ENCODE measurements at places on chromosomes 4 and X.

- DNase-seq, result no peak
Measured at GRCh38 chrX:48532161-48532560, 7.4 kb upstream of the TBC1D25 start.

DNA sequence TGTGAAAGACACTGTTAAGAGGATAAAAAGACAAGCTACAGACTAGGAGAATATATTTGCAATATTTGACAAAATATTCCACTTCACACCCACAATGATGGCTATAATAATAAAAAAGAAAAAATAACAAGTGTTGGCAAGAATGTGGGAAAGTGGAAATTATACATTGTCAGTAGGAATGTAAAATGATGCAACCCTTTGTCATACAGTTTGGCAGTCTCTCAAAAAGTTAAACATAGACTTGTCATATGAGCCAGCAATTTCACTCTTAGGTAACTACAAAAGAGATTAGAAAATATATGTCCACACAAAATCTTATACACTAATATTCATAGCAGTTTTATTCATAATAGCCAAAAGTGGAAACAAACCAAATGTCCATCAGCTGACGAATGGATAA lies 5.2 kb upstream of the RADX start:
- no peak for DNase-seq

DNA sequence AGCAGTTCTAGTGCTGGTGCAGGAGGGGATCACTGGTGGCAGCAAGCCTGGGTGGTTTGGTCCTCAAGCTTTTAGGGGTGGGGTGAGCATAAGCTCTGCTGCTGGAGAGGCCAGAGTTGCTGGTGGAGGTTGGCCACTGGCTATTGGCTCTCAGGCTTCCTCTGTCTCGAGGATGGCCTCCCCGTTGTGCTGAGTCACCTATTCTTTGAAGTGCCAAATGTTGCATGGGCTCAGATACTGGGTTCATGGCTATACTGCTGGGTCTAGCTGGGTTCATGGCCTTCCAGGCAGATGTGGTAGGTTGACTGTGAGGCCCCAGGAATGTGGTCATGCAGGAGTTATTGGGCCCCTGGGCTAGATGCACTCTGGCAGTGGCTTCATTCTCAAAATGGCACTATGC lies 466.3 kb downstream of the NAF1 start:
- no peak for DNase-seq

DNA sequence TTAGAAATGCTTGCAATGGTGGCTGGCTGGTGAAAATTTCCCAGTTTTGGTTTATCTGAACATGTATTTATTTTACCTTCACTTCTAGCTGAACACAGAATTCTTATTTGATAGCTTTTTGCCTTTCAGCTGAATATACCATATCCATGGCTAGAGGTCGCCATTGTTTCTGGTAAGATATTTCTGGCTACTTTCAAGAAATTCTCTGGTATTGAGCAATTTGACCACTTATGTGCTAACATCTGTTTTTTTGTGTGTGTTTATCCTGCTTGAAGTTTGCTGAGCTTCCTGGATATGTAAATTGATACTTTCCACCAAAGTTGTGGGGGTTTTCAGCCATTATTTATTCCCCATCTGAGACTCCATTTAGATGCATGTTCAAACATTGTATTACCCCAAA lies 75.4 kb downstream of the FBXW7 start:
- no peak for DNase-seq

GRCh38 chrX:123626962-123627361 lies 105.9 kb downstream of the THOC2 start:
- no peak for DNase-seq

DNA sequence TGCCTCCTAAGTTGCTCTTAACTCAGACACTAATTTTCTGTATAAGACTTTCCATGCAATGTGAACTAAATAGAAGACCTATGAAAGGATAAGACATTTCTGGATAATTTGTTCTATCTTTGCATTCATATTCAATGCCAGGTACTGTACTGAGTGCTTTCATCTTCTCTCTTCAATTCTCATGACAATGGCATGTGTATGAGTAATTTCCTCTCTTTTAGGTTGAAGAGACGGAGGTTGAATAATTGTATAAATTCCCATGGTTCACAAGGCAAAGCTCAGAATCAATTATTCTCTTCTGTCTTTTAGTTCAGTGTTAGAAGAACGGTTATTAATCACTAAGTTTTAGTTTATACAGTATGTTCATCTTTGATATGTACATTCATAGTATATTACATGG lies 29.3 kb upstream of the CFAP299 start:
- DNase-seq, result no peak

DNA sequence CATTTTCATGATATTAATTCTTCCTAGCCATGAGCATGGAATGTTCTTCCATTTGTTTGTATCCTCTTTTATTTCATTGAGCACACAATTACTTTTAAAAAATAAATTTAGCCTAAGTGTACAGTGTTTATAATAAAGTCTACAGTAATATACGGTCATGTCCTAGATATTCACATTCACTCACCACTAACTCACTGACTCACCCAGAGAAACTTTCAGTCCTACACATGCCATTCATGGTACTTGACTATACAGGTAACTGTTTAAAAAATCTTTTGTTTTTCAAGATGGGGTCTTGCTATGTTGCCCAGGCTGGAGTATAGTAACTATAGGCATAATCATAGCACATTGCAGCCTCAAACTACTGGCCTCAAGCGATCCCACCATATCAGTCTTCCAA lies 348.1 kb downstream of the RAPGEF2 start:
- DNase-seq, result no peak

DNA sequence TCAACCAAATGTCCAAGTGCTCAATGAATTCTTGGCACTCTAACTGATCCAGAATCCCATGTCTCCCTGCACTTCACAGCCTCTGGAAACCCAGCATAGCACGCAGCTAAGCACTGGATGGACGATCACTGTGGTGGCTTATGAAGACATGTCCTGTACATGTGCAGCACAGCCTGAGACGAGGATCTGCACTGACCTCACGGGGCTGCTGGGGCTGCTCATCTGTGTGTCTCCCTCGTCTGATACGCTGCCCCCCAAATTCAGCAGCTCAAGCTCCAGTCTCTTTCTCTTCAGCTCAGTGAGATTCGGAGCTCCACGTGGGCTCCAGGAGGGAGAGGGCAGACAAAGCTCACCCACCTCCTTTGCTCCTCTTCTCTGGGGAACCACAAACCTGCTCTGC lies 126.9 kb downstream of the CPZ start:
- no peak for DNase-seq

GRCh38 chr4:117783716-117784115 lies 250.6 kb upstream of the NDST3 start:
- DNase-seq, result no peak

DNA sequence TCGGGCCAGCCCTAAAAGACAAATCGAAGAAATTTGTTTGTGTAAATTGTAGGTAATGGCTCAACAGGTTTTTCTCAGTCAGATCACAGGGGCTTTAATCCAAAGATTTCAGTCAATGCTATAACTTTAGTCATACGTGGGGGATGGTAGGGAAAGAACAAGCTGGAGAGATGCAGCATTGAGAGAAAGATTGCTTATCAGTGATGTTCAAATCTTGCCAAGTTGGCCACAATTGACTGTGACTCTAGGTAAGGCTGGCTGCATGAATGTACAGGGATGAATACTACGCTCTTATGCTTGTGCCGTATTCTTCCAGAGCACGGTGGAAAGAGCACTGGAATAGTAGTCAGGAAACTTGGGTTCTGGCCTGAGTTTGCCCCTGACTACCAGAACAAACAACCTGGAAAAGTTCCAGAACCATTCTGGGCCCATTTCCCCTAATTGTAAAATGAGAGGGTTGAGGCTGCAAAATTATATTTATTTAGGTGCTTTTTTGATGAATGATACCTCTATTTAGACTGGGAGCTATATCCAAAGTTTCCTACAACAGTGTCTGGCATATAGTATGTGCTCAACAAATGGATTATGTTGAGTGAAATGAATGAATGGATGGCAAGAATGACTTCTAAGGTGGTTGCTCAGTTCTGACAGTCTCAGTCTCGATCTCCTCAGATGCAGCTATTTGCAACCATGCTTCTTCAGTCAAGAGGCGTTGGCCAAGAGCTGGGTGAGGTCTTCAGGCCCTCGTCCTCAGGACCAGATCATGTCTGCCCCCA lies 44.4 kb downstream of the TSC22D3 start:
- DNase-seq, result no peak

DNA sequence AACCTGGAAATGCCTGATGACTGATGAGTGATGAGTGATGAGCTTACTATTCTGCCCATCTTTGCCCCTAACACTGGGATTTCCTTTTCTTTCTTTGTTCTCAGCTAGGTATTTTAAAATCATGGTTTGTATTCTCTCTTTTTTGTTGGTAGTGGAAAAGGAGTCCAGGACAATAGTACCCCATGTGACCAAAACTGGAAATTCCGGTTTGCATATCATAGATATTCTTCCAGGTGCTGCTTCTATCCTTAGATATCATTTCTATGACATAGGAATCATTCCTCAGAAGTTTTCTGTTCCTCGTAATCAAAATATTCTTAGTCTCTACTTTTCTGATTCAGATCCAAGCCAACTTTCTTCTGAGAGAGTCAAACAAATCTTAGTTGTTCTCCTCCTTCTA lies 320.5 kb upstream of the TET2 start:
- no peak for DNase-seq

DNA sequence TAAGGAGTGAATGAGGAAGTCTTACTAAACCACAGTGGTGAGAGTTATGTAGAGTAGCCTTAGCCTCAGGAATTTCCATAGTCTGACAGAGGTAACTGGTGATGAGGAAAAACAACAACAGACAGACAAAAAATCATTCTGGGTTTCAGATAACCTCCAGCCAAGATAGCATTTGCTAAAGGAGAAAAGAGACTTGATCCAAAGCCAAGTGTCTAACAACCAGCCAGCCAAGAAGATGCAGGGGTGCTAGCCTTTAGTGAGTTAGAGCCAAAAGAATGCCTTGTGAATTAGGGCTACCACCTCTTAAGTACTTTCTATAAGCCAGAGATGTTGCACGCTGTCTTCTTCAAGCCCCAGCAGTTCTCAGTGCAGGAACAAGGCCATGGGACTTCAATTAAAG lies 478.0 kb upstream of the CPEB2 start:
- DNase-seq, result no peak

- DNase-seq, result no peak
Measured at GRCh38 chr4:138707746-138708677, 307.6 kb upstream of the NOCT start.

GRCh38 chr4:177519481-177520260 lies 77.4 kb upstream of the AGA start:
- no peak for DNase-seq

DNA sequence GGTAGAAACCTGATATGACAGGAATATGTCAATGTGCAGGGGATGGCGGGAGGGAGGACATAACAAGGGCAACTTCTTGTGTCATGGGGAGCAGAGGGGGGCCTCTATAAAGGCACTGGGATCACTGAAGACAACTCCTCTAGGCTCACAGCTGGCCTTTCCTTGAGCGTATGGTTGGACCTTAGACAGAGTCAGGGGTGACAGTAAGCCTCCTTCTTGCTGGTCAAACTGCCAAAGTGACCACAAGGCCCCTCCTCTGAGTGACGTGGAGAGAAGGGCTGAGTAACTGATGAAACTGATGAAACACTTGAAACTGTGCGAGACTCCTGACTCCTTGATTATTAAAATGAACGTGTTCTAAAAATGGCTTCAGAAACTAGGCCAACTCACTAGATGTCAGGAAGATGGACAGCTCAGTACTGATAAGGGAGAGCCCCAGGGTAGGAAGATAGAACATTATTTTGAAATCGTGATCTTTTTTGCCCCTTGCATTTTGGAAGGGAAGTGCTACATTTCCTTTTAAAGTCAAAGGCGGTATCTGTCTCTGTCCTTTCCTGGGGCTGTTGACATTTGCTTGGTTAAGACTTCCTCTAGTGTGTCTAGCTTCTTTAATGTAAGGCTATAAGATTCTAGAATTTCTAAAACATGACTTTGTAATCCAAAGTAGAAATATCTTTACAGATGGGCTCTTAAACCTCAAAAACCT lies 1.6 kb downstream of the RAB33A start:
- DNase-seq, result peak; percentile 67

GRCh38 chr4:145097331-145097820 lies 620 bp downstream of the ANAPC10 start:
- no peak for DNase-seq

DNA sequence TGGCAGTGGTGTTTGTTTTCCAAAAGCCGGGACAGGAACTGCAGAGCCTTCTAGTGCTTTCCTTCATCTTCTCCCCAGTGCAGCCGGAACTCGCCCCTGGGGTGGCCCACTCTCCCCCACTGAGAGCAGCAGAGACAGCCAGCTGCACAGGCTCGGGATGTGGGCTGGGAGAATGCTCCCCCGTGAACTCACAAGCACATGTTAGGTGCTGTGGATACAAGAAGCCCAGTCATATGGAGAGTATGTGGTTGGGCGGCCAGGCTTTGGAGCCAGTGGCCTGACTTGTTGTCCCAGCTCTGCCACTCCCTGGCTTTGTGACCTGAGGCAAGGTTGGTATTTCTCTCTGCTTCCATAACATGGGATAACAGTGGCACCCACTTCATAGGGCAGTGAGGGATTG lies 9.4 kb upstream of the KIAA0232 start:
- DNase-seq, result no peak

DNA sequence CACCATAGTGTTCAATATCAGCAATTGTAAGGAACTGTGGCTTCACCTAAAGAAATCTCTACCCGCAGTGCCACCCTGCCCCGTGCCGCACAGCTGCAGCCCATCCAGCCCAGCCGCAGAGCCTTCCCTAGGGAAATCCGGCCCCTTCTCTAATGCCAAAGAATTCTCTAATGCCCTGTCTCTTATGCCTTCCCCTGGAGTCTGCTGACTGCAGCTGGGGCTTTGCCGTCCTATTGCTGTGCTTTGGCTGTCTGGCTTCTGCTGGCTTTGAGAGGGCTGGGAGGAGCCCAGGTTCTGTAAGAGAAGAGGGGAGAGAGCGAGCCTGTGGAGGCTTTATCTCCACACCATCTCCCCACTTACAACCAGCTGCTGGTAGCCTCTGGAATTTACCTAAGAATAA lies 85.9 kb upstream of the HELT start:
- DNase-seq, result no peak

GRCh38 chrX:150844016-150844415 lies 54.5 kb downstream of the CD99L2 start:
- DNase-seq, result no peak

GRCh38 chr4:3480528-3481112 lies 17.5 kb downstream of the DOK7 start:
- peak; percentile 64 for DNase-seq

DNA sequence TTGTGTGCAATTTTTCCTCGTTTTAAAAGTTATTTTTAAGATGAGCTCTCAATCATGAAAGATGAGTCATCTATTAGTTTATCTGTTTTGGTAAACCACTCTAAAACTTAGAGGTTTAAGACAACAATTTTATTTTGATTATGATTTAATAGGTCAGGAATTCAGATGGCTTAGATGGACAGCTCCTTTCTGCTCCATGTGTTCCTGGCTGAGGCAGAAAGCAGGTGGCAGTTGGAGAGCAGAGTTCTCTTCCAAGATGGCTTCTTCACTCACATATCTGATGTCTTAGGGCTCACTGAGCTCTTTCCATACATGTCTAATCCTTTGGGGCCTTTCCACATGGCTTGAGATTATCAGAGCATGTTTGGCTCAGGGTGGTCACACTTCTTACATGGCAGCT lies 48.3 kb upstream of the GRPR start:
- no peak for DNase-seq
